NCI-H146 (cell line): ENCODE measurements at places on chromosomes 5 and 9.

- no peak for DNase-seq
These were observed 14.7 kb downstream of the MGAT1 start for GRCh38 chr5:180787711-180788431.

- DNase-seq: no peak
These were observed 12.4 kb downstream of the ACSL6 start for GRCh38 chr5:131999041-131999440.

- DNase-seq: peak; percentile 58
These were observed 121.6 kb downstream of the FBXL17 start for GRCh38 chr5:108260117-108260857.

GRCh38 chr5:109907731-109908130 is 218.0 kb downstream of the MAN2A1 start:
- no peak for DNase-seq

DNA sequence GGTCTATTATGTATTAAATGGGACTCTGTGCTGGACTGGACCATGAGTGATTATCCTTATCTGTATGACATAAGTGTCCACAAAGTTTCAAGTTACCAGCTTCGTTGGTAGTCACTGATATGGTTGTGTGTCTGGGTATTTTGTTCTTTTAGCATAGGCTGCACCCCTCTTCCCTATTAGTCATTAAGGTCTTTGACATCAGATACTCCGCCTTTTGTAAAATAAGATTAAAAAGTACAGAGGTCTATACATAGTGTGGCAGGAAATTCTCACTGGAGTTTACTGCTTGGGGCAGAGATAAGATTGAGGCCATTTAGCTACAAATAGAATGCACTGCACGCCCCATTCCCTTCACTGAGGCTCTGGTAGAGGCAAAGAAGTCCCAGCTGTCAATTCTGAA is 99.4 kb downstream of the TMEM215 start:
- peak; percentile 16 for DNase-seq

DNA sequence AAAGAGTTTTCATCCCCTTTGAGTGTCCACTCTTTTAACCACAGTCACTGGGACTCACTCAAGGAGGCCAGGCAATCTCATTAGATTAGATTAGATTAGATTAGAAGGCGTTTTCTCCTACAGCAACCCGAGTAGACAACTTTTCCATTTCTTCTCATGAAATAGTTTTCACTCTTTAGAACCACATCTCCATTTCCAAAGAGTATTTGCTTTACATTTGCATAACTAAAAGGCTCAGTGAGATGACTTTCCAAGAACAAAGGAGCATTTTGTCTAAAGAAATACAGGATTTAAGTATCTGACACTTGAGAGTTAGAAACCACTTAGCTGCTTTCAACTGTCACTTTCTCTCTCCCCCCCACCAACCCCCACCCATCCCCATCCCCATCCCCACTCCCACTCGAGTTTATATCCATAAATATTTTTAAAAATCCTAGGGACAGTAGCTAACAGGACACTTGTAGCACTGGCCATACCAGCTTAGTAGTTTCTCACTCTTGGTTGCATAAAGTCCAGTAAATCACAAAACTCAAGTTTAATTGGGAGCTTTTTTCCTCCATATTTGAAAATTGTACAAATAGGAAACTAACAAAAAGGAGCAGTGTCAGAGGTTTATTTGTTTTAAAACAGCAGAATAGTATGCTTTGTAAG is 2202.9 kb upstream of the WWC1 start:
- DNase-seq: no peak

DNA sequence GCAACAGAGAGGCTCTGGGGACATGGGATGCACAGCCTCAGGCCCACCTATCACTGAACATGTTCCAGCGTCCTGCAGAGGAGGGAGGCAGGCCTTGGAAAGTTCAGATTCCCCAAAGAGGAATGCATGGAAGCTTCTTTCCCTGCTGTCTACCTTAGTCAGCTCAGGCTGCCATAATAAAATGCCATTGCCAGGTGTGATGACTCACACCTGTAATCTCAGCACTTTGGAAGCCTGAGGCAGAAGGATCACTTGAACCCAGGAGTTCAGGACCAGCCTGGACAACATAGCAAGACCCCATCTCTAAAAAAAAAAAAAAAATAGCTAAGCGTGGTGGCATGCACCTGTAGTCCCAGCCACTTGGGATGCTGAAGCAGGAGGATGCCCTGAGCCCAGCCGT is 24.5 kb upstream of the TOR1B start:
- no peak for DNase-seq

GRCh38 chr5:87252283-87252605 is 15.4 kb upstream of the RASA1 start:
- DNase-seq: no peak

GRCh38 chr5:138625134-138625533 is 49.9 kb upstream of the HSPA9 start:
- no peak for DNase-seq

GRCh38 chr5:15354021-15354420 is 146.0 kb upstream of the FBXL7 start:
- DNase-seq: no peak

DNA sequence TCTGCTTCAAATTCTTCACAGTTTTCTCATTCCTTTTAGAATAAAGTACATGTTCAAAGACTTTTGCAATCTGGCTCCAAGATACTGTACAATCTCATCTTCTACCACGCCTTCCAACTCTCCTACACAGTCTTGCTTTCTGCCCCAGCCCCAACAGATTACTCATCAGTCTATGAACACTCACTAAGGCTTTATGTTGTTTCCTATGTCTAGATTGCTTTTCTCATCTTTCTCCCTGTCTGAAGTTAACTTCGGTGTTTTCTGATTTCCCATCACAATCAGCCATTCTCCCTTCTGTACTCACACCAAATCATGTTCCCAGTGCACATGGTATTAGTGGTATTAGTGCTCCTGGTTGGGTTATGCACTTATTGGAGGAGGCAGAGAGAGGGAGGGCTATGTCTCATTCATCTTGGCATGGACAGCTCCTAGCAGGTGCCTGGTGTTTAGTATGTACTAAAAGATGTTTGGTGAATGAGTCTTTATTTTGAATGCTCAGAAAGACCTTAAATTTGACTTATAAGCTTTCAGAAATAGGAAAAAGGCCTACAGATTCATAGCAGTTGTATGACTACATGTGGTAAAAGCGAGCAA is 44.0 kb upstream of the ZNF608 start:
- DNase-seq: no peak

DNA sequence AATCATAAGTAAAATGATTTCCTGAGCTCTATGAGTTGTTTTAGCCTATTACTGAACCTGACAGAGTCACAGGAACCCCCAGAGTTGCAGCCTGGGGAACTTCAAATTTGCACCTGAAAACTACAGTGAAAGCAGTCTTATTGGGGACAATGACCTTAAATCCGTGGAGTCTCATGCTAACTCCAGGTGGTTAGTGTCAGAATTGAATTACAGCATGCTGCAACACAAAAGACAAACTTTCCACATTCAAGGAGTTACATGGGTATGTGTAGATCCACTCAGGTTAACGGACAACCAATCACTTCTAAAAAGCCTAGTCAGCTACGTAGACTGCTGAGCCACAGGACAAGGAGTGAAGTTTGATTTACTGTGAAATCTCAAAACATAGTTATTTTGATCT is 49.7 kb downstream of the PLPP1 start:
- no peak for DNase-seq

- peak; percentile 11 for DNase-seq
These were observed 13.7 kb downstream of the TRIO start for GRCh38 chr5:14156650-14157492.

DNA sequence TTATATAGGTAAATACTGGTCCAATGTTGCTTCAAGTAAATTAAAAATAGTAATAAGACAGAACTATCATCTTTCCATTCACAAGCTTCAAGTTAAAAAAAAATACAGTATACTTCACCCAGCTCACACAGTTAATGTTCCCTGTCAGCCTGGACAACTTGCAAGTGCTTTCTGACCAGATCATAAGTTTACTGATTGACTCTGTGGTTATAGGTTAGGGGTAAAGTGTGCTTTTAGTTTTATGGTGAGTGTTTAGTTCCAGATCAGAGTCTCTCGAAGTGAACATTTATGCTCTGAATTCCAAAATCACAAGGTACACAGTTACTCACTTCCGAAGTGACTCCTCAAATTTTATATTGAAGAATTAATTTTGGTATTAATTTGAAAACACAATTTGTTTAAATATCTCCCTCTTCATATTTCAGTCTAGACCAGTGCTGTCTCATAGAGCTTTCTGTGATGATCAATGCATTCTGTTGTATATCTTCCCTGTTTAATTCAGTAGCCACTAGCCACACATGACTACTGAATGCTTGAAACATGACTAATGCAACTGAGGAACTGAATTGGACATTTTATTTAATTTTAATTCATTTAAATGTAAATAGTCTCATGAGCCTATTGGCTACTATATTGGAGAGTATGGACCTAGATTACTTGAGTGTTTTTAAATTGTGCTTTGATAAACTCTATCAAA is 90.7 kb downstream of the MEF2C start:
- DNase-seq: no peak

DNA sequence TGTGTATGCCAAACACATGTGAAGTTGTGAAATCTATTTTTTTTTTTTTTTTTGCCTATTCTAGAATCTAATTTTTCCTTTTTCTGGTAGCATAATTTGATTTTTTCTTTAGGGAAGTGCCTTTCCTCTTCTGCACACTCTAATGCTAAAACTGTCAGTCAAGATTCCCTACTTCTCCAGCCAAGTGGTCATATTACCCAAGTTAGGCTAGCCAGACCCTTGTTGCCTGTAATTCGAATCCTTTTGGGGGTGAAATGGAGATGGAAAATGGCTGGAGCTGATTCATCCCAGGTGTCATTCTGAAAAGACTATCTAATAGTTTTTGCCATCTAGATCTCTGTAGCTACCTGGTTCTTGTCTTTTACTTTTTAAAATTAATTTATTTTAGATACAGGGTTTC is 24.8 kb upstream of the UBAP1 start:
- no peak for DNase-seq

DNA sequence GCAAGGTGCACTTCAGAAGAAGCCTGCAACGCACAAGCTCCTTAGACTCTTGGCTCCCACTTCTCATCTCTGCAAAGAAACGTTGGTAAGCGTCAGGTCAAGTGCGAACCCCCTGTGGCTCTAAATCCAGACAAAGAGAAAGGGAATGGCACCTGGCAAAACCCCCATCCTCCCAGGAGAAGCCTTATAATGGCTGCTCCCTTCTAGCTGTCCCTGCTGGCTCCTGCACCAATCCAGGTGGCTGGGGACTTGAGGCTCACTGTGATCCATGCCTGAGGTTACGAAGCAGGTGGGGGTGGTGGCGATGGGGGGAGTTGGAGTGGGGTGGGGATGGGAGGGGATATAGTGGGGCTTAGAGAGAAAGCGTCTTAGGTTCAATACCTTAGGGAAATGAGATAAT is 272.8 kb downstream of the DENND1A start:
- no peak for DNase-seq

DNA sequence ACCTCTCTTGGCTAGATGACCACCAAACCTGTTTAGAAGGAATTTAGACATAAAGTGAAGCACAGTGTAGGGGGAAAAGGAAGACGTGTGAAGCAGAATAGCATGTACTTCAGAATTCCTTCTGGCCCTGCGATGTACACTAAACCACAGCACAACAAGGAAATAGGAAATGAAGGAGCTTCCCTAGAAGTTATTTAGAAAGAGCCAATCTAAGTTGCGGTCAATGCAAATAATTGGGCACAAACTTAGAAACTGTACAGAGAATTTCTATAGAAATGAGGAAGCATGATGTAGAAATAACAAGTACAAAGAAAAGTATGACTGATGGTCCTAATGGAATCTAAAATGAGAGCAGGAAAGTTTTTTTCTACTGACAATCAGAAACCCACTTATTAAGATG is 41.5 kb downstream of the ANKRD55 start:
- DNase-seq: no peak

GRCh38 chr9:137077758-137078693 is 709 bp downstream of the UAP1L1 start:
- peak; percentile 18 for DNase-seq

DNA sequence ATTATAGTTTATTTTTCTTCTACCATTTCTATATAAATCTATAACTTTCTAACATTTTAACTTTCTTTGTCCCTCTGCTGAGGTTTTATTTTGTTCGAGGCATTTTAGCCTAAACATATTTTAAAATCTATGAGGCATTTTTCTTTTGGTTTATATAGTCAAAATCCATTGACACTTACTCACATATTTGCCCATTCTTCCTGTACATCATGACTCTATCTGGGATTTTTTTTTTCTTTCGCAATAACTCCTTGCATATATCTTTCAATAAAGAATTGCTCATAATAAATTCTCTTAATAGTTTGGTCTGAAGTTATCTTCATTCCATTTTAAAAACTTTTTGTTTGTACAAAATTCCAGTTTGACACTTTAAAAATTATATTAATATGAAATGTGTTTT is 632.3 kb downstream of the TLE4 start:
- DNase-seq: no peak

GRCh38 chr5:72284559-72285423 is 35.2 kb downstream of the MRPS27 start:
- no peak for DNase-seq

DNA sequence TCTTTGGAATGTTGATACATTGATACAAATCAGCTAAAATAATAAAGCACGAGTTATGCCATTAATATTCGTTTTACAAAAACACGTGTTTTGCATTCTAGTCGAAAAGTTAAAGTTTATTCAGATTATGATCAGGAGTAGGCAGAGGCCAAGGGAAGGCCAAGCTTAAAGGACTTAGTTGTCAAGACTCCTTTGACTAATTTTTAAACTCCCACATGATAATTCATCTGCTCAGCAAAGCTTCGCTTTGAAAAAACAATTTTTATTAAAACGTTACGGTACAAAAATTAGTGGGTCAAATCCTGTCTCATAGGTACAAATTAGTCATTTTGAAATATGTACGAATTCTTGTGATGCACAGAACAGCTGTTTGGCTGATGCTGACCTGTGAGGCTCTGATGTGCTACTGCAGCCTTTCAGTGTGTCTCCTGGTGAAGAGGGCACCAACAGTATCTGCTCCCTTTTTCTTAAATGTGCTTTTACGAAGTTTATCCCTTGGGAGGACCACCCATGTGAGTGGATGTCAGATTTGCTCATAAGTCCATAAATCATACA is 23.0 kb upstream of the NR3C1 start:
- DNase-seq: no peak

GRCh38 chr9:129338724-129339430 is 160.8 kb upstream of the IER5L start:
- no peak for DNase-seq

GRCh38 chr9:130984521-130984920 is 24.5 kb upstream of the LAMC3 start:
- DNase-seq: no peak

DNA sequence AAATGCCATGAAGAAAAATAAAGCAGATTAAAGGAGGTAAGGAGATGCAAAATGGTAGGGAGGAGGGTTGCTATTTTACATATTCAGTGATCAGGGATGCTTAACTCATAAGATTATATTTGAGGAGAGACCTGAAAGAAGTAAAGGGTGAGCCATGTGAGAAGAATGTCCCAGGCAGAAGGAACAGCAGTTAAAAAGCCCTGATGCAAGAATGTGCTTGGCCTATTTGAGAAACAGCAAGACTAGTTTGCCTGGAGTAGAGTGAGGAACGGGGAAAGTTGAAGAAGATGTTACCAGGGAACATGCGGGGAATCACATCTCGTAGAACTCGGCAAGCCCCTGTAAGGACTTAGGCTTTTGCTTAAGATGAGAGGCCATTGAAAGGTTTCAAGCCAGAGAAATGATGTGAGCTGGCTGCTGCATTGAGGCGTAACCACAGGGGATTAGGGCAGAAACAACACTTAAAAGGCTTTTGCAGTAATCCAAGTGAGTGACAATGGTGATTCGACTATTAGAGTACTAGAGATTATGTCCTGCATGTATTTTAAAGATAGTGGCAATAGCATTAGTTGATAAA is 198.7 kb downstream of the VPS13A start:
- no peak for DNase-seq
